ENCODE measurements at places on chromosomes 5 and 9.
A peak's percentile ranks its signal among the peaks of the same experiment; 100 is the strongest.

GRCh38 chr5:79630444-79630843 is 18.2 kb downstream of the TENT2 start:
- DNase-seq = no peak

DNA sequence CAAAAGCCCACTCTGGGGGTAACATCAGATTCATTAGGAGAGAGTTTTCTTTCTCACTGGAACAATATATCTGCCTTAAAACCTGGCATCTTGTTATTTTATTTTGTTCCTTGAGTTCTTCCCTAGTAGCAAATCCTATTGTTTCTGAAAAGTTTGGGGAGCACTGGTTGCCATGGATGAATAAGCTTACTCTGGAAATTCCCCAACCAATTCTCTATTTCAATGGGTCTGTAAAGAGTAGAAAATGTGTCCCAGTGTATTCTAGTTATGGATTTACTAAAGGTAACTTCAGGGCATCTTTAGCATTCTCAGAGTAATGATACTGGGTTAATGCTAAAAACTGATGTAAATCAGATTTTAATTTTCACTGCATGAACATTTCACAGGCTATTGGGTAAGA is 94.2 kb upstream of the S1PR3 start:
- DNase-seq = no peak

DNA sequence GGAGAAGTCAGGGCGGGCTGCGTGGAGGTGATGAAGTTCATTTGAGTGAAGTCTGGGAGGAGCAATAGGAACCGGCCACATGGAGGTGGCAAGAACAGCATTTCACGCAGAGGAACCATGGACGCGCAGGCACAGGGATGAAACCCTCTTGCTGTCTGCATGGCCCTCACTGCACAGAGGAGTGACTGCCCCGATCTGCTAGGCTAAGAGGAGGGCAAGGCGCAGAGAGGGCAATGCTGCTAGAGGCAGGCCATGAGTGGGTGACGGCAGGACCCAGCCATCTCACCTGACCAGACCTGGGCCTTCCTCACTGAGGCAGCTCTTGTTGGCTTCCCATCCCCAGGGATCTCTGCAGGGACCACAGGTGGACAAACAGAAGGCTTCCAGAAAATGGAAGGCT is 90.3 kb downstream of the BARX1 start:
- no peak for DNase-seq

GRCh38 chr9:15570769-15571168 is 17.9 kb downstream of the CCDC171 start:
- DNase-seq = no peak

DNA sequence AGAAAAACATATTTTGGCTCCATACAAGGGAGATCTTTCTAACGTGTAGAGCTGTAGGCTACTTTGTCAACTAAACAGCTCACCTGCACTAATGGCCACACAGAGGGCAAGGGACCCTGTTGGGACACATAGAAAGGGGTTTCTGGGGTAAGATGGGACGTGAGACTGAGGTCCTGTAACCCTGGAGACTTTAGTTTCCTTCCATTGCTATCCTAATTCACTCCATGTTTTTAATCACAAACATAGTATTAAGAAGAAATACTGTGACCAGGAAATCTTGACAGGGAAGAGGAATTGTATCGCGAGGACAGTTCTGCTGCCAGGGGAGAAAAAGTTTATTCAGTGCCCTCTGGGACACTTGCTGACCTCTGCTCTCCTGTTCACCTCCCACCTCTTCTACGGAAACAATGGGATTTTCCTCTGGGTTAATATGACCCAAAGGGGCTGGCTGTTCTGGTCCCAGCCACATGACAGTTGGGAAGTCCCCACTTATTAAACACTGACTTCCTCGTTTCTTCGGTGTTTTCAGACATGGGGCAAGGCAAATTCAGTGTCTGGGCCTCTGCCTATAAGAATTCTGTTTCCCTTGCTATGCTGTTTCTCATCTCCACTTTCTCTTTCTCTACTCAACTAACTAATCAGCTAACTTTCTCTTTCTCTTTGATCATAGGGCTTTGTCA is 106.9 kb upstream of the SEMA6A start:
- no peak for DNase-seq

DNA sequence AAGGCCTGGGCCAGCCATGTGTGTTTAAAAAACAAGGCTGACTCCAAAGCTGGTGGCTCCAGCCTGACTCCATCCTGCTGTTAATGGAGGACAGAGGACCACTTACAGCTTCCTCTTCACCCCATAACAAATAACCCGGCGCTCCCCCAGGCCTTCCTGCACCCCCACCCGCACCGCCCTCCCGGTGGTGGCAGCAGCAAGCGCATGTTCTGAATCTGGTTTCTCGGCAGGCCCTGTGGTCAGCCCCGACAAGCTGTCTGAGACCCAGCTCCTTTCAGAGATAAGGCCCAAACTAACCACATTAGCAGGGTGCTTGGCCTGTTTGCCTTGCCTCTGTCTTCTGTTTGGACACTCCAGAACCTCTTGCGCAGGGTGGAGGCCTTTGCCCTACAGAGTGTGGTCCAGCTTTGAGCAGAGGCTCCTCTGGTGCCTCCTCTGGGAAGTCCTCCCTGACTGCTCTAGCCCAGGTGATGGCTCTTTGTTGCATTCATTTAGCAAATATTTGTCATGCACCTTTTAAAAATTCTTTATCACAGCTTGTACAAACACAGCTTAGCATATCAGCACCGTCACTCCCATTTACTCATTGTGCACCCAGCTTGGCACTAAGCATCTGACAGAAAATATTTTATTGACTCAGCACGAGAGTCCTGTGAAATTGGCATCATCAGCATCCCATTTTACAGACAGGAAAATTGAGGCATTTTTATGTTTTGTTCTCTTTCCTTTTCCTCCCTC is 78.4 kb downstream of the NDFIP1 start:
- DNase-seq = peak; percentile 76

GRCh38 chr5:139377226-139377625 is 5.9 kb downstream of the SLC23A1 start:
- no peak for DNase-seq

GRCh38 chr5:123085638-123086286 is 3.3 kb upstream of the PRDM6 start:
- no peak for DNase-seq

DNA sequence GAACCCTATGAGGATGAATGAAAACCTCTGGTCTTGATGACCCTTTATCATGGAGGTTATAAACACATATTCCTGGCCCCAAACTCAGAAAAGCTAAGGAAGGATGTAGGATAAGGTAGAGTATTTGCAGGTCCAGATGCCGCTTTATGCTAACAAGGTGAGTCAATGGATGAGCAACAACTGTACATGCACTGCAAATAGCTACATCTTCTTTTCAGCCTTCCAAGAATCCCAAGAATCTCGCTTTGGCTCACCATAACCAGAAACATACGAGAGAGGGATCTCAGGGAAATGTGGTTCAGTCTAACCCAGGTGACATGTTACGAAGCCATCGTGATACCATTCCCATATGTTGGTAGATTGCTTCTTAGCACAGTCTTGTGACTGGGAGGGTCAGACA is 152.3 kb upstream of the ANKH start:
- DNase-seq = no peak

DNA sequence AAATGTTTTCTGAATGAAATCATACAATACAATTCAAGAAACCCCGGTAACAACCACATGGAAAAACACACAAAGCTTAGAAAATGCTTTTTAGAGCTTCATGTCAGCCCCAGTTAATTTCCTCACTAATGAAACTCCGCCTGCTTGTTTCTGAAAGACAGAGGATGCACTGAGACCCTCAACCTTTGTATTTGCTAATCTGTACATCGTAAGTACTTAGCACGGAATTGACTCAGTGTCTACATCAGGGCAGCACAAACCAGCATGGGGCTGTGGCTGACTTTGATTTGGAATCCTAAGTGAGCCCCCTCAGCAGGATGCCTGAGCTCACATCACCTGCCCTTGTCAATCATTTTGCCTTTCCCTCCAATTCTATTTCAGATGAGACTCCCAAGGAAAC is 499.1 kb upstream of the MPDZ start:
- DNase-seq = no peak

- no peak for DNase-seq
Observed at GRCh38 chr5:142671801-142672200, 14.1 kb downstream of the FGF1 start.

GRCh38 chr9:130995086-130996011 is 13.6 kb upstream of the LAMC3 start:
- DNase-seq = no peak

DNA sequence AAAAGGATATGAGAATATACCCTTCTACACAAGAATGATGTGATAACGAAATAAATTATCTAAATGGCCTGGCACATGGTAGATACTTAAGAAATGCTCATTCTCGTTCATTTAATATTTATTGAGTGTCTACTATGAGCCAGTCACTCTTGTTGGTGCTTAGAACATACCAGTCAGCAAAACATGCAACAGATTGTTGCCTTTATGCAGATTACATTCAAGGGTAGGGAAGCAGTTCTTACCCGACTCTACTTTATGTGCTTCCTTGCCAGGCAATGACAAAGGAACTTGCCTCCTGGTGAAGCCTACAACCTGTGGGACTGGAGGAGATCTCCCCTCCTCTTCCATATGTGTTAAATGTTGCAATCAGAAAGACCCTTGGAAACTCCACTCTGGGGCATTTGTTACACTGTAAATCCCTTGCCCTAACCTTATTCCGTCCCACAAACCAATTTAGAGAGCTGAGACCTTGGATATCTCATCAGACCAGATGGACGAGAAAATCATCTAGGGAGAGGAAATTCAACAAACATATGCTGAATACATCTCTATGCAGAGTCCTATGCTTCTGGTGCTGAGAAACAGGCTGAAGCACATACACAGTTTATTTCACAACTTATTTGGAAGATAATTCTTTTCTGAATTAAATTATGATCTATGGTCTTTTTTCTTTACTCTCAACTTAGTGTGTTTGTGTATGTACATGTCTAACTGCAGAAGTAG is 128.1 kb upstream of the TRIM32 start:
- no peak for DNase-seq

GRCh38 chr5:15007646-15008045 is 136.1 kb upstream of the ANKH start:
- no peak for DNase-seq

- DNase-seq = no peak
Observed at GRCh38 chr5:14417276-14417730, 164.3 kb upstream of the OTULINL start.

DNA sequence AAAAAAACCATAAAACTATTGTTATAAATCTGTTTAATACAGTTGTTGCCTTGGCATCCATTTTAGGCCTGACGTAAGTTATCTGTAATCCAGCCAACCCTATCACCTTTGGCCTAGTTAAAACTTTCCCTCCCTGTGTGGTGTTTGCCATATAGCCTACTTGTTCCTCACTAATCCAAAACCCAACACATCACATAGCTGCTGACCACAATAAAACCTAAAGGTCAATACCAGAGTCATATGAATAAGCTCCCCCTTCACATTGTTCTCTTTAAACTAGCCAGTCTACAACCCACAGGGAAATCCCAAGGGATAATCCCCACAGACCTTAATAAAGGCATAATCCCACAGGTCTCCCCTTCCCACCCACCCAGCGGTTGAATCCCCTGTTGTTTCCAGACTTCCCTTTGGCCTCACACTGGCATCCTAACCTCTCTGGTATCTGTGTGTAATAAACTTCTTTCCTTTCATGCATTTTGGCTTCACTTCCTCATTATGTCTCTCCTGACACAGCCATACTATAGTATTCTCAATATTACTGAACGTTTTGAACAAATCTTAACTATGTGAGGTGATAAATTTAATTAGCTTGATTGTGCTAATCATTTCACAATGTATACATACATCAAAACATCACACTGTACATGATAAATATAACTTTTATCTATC is 50.8 kb downstream of the DTWD2 start:
- DNase-seq = no peak

GRCh38 chr5:108858959-108859358 is 111.3 kb downstream of the FER start:
- no peak for DNase-seq

DNA sequence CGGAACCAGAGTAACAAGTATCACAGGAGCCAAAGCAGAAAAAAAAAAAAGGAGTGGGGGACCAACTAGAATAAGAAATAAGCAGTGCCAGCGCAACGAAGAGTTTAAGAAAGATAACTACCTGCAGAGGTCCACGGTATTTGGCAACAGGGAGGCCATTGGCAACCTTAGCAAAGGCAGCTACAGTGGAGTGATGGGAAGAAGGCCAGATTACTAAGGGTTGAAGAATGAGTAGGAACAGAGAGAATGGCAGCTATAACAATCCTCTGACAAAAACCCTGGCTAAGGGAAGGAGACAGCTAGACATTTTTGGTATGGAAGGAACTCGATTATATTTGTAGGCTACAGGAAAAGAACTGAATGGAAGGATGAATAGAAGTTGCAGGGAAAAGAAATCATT is 93.4 kb upstream of the DMAC1 start:
- DNase-seq = no peak

DNA sequence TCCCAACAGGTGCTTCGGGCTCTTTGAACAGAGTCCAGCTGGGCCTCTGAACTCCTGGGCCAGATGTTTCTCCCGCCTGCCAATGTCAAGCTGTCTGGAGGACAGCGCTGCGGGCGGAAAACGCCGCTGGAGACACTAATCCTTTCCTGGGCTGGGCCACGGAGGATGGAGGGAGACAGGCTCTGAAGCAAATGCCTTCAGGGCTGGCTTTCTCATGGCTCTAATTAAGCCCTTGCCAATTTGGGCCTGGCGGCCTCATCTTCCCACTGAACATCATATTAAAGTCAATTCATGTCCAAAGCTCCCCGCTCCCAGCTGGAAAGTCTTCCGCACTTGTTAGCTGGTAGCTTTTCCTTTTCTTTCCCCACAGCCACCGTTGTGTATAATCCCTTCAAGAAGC is 72.7 kb downstream of the NTNG2 start:
- no peak for DNase-seq

- DNase-seq = no peak
Observed at GRCh38 chr5:156326718-156327259, at the start of gene SGCD. TSS of gene SGCD (plus strand) at chr5:156327164.

- no peak for DNase-seq
Observed at GRCh38 chr9:5857928-5858327, 25.0 kb upstream of the ERMP1 start.

DNA sequence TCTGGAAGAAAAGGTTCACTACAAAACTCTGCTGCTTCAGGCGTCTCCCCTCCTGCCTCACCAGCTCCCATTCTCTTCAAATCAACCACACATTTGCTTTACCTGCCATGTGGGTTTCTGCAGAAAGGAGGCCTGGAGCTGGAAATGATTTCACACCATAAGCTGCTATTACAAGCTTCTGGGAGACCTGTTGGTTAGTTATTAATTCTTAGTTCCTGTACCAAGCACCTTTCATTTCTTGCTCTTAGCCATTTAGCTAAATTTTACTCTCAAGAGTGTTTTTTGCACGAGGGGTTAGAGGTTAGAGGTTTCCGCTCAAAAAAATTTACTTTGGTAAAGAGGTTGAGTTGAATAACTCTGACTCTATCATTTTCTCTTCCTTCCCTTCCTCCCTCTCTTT is 70.3 kb downstream of the MAP1B start:
- no peak for DNase-seq

DNA sequence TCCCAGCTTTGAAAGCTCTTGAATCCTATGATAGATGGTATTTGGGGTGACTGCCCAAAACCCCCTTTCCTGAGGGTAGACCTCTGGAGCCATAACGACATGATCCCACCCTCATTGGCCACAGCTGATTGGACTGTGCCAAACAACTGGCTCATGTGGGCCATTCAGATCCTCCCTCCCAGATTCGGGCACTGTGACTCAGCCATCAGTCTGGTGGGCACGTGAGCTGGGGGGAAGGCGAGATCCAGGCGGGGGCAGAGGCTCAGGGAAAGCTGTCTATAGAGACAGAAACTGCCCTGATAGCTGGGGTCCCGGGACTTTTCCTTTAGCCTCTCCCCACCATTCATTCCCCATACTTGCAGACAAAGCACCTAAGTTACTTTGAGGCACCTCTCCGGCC is 15.1 kb upstream of the NCS1 start:
- DNase-seq = no peak
